ENCODE measurements at places on chromosomes 13 and 19. TPM values are rescaled to one million over a fixed set of nuclear protein-coding genes. Genes with fewer than 3 reads are reported as not detected.

TRPC4 gene
- 1.7 TPM for total RNA-seq

ZNF844 gene
- 4.9 TPM for total RNA-seq

SPTBN4 gene
- 0.48 TPM for total RNA-seq

SLC6A16 gene
- 0.48 TPM for total RNA-seq

ZNF471 gene
- total RNA-seq = 0.57 TPM

PAK4 gene
- total RNA-seq = 77.8 TPM

ADPRHL1 gene
- 16.9 TPM for total RNA-seq

RASGRP4 gene
- not detected for total RNA-seq

METTL21C gene
- not detected for total RNA-seq

FGF22 gene
- total RNA-seq = not detected
